Small intestine (tissue), 16 donors: ENCODE measurements at places on chromosomes 6 and 20.

GRCh38 chr6:45605971-45606370 is 228.2 kb upstream of the SUPT3H start:
- DNase-seq: no peak

- DNase-seq: peak; percentile 72
Measured at GRCh38 chr6:32785781-32786533, 22.6 kb upstream of the HLA-DQB2 start.

- DNase-seq: no peak
Measured at GRCh38 chr20:36308986-36309385, 2.8 kb downstream of the DLGAP4 start.

- DNase-seq: peak; percentile 11
Measured at GRCh38 chr6:111356551-111356950, 126.5 kb downstream of the REV3L start.

- no peak for DNase-seq
Measured at GRCh38 chr20:41403604-41404003, 37.0 kb upstream of the EMILIN3 start.

DNA sequence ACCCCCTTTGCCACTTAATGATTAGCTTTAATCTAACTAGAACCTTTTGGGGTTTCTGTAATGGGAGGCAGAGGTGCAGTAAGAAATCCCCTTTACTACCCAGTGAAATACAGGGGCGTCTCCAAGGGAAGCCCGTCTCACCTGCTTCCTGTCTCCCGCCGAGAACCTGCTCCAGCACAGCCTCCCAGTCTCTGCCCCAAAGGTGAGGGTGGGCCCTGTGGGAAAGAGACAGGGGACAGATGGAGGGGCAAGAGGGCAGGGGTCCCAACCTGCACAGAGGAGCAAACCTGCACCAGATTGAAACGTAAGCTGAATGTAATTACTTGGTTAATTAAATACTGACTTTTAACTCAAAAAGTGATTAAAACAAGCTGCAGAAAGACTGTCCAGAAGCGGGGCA is 474.2 kb upstream of the SULF2 start:
- DNase-seq: no peak

GRCh38 chr6:119323931-119324330 is 25.6 kb downstream of the MAN1A1 start:
- DNase-seq: peak; percentile 24

DNA sequence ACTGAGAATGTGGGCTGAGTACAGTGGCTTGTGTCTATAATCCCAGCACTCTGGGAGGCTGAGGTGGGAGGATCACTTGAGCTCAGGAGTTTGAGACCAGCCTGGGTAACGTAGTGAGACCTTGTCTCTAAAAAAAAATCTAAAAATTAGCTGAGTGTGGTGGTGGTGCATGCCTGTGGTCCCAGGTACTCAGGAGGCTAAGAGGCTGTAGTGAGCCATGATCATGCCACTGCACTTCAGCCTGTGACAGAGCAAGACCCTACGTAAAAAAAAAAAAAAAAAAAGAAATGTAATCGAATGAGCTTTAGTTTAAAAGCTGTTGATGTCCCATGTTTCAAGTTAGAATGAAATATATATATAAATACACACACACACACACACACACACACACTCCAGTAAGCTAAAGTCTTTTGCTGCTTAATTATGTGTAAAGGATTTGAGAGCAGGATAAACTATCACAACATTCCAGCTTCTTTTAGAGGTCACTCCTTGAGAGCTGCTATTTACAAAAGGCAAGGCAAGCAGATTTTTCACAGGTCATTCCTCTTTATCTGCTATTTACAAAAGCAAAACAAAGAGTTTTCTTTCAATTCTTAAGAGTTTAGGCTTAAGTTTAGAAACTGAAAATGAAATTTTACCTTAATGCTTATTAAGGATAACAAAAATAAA is 4.7 kb upstream of the MICAL1 start:
- no peak for DNase-seq

DNA sequence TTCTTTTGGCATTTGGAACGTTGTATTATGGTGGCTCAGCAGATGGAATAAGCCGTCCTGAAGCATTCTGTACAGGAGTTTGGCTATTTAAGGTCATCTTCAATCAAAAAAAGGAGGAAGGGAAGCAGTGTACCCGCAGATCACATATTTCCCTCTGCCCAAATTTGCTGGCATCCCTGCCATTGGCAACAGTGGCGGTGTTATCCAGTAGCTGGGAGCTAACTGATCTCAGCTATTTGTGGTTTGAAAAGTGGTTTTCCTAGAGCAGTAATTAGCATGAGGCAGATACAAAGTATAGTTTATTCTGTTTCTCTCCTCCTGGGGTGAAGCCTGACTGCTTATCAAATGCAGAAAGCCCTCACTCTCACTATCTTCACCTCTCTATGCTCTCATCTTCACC is 576.8 kb downstream of the QKI start:
- DNase-seq: no peak

DNA sequence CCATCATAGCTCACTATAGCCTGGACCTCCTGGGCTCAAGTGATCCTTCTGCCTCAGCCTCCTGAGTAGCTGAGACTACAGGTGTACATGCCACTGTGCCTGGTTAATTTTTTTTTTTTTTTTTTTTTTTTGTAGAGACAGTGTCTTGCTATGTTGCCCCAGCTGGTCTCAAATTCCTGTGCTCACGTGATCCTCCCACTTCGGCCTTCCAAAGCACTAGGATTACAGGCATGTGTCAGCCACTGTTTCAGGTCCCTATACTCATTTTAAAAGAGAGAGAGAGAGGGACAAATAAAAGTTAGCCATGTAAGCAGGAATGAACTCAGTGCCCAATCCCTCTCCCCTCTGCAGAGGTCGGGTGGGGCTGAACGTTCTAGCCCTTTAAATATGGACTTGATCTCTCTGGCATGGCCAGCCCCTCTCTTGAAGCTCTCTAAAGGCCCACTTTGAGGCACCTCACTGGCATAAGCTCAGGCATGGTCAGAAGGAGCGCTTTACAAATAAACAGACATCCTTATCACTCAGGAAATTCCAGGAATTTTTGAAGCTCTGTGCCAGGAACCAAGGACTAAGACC is 9.0 kb upstream of the SERPINB1 start:
- no peak for DNase-seq

DNA sequence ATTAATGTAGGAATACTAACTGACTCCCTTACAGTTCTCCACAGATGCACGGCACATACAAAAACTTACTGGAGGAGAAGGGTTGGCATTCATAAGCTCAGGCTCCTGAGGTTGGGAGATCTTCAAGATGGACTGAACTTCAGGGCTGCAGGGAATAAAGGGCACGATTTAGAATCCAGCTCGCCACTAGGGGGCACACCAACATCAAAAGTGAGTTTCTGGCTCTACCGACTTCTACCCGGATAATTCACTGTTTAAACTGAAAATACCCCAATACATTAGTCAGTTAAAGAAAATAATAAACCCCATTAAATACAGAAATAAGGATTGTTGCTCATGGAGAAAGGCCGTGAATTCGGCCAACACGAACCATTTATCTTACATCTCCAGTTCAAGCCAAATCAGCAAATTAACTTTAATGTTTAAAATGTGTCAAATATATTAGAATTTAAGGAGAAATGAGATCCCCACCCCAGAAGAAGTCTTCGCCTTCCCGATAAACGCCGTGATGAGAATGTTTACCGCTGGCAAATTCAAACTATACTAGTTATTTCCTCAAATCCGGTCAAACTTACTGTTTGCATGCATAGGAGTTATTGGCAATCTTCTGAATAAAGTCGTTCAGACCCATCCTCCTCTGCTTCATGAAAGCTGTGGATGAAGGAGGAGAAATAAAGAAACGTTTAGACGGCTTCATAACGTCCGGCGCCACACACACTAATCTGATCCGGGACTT is 121.7 kb upstream of the SLC2A12 start:
- peak; percentile 91 for DNase-seq

DNA sequence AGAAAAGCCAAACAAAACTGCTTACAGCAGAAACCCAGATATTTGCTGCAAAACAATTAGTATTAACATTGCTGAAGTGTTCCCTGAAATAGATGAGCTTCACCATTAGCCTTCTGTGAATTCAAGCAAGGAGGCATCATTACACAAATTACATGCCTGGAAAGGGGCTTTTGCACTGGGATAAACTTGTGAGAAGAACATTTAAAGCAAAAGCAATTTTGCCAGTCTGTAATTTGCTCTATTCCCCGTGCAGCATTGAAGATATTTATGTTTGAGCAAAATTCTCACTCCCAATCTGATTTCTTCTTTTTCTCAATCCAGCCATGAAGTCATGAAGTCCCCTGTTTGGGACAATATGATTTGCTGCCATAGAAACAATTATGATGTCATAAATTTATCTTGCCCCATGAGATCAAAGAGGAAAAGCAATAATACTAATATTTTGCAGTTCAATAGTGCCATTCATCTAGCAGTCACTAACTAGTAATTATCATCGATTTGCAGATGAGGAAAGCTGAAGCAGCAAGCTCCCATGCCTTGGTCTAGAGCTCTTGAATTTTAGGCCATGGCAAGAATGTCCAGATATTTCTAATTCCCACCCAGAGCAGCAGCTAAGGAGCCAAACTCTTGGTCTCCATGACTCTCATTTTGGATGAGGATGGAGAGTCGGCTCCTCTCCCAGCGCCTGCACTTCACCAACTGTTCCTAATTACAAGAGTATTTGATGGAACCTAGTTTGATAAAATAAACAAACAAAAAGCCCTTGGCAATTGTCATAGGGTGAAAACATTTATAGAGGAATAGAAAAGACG is 49.5 kb upstream of the CCN6 start:
- DNase-seq: no peak

- no peak for DNase-seq
Measured at GRCh38 chr20:36098364-36098763, 56.2 kb upstream of the EPB41L1 start.

GRCh38 chr6:11008821-11009220 is 35.3 kb downstream of the ELOVL2 start:
- no peak for DNase-seq

- no peak for DNase-seq
Measured at GRCh38 chr6:10272591-10272990, 142.3 kb downstream of the TFAP2A start.

DNA sequence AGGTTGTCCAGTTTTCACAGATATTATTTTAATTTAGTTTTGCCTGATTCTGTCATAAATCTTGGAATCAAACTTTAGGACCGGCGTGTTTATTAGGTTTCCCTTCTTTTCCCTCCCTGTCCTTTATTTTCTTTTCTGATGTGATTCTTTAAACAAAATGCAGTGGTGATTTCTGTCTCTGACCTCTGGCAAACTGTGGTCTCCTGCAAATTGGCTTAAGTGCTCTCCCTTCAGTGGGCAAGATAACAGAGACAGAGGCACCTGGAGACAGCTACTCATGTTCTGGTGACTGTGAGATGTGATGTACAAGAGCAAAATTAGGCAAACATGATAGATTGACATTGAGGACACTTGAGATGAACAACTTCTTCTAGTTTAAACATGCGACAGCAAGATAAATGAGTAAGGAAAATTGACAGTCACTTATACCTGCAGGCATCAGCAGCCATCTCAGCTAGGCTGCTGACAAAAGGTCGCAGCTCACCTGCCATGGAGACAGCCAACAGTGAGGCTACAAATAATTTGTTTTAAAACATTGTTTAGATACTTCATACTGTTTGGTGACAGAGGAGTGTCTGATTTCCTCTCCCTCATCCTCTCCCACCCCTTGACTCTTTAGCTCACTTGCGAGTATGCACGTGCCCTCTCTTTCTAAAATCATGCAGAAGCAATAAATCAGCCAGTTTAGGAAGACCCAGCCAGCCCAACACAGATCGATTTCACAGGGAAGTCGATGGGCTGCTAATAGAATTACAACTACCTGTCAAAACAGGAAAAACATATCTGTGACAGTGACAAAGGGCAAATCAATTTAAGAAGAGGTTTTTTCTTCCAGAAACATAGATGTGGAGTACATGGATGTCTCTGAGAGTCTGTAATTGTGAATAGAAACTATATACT is 63.4 kb upstream of the MAP3K7 start:
- no peak for DNase-seq

GRCh38 chr6:90107771-90108282 is 188.8 kb downstream of the BACH2 start:
- no peak for DNase-seq

DNA sequence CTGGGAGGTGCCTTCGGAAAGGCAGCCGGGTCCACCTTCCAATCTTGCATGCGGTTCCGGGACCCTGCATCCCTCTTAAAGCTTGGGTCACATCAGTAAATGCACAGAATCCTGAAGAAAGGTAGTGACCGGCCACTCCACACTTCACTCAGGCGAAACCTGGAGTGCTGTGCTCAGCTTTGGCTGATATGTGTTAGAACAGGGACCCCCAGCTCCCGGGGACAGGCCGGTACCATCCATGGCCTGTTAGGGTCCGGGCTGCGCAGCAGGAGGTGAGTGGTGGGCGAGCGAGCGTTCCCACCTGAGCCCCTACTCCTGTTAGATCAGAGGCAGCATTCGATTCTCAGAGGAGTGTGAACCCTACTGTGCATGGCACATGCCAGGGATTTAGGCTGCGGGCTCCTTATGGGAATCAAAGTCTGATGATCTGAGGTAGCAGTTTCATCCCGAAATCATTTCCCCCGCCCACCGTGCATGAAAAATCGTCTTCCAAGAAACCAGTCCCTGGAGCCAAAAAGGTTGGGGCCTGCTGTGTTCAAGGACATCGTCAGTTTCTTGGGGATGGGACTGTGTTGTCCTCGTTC is 143.0 kb downstream of the ERMARD start:
- no peak for DNase-seq

DNA sequence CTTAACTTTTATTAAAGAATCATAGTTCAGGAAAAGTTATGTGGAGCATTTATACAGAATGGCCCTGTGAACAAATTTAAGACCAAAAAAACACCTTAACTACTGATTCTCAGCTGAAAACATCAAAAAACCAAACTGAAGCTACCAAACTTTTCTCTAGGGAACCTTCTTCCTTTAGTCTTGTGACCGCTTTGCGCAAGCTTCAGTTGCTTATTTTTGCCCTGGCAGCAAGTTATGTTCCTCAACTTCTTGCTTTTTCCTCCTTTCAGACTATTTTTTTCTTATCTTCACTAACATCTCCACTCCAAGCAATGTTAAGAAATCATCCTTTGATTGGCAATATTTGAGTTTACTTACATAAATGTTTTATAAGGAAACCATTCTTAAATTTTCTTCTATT is 100.1 kb downstream of the MYB start:
- no peak for DNase-seq

DNA sequence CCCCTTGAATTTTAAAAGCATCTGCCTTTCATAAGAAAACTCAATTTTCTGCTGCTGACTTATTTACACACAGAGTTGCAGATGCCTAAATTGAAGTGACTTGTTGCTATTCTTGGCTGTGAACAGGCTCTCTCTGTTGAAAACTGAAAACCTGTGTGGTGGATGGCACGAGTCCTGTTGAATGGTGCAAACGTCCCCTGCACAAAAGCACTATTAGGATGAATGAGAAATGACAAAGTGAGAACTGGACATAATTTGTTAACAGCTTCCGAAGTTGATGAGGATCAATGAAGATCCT is 201.7 kb upstream of the PREP start:
- DNase-seq: no peak

DNA sequence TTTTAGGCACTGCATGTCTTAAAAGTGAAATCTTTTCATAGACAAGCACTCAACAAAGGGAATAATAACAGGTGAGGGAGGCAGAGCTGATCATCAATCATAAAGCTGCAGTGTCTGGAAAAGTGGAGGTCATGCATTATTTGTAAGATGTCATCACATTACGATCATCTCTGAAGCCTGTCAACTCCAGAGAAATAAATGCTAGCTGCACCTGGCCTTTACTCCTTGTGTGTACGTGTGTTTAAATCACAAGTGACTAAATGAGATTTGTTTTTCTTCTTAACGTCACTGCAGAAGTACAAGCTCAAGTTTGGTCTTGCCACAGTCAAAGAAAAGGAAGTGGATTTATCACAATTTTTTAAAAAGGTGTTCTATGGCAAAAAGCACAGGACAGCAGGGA is 275.5 kb upstream of the SGK1 start:
- DNase-seq: no peak

GRCh38 chr6:38187325-38187724 is 367.8 kb downstream of the ZFAND3 start:
- DNase-seq: no peak
